ENCODE measurements at places on chromosomes 7 and 10.

GRCh38 chr10:80382989-80383388, 25.4 kb upstream of the PRXL2A start:
- DNase-seq = no peak

- no peak for DNase-seq
Observed at GRCh38 chr7:112481833-112482670, 1.3 kb downstream of the LSMEM1 start.

DNA sequence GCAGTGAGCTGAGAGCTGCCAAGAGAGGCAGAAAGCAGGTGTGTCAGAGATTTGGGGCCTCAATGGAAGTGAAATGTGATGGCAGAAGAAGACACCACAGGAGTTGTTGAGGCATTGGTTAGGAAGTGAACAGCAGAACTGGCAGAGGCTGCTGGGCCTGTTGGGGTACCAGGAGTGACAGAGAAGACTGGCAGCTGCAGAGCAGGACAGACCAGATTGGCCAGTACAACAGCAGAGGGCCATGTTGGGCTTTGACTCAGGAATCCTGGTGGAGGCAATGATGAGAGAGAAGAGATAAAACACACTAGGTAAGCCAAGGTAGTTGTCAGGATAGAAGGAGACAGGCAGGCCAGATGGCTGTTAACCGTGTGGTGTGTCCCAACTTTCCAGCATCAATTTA, 19.9 kb upstream of the HERPUD2 start:
- DNase-seq = no peak

GRCh38 chr7:30302656-30303311, 18.4 kb downstream of the ZNRF2 start:
- DNase-seq = no peak

Measured in heart right ventricle (tissue), 16 donors.